ENCODE measurements at places on chromosomes 4 and X.

- no peak for DNase-seq
Observed at GRCh38 chrX:135931644-135932487, 38.4 kb downstream of the SAGE1 start.

GRCh38 chr4:109816082-109816442 lies 500 bp downstream of the GAR1 start:
- DNase-seq = peak; percentile 6

DNA sequence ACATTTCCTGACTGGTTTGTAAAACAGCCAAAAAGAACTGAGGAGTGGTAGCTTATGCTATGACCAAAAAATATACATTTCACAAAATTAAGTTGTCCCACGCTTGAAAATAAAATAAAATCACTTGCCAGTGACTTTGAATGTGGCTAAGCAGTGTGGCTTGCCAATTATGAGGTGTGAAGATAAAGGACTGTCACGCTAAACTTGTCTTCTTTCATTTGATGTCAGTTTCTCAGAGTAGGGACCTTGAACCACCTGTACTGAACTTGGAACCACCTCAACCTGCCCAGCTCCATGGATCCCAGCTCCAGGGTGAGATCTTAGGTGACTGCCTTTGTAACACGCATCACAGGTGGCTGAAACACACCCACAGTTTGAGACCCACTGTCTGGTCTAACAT lies 113.7 kb upstream of the TBL1X start:
- DNase-seq = no peak

DNA sequence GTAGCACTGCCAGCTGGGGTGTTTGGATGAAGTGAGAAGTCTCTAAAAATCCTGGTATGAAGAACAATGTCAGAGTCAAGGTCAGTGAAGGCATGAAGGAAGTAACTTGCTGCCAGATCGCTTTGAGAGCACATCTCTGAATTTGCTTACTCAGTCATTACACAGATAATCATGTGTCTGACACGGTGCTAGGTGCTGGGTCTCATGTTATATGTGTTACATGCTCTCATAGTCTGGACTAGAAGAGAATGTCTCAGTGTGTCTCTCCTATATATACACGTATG lies 337.9 kb downstream of the ARHGAP10 start:
- DNase-seq = no peak

- no peak for DNase-seq
Observed at GRCh38 chr4:142701017-142701416, 145.1 kb downstream of the INPP4B start.

DNA sequence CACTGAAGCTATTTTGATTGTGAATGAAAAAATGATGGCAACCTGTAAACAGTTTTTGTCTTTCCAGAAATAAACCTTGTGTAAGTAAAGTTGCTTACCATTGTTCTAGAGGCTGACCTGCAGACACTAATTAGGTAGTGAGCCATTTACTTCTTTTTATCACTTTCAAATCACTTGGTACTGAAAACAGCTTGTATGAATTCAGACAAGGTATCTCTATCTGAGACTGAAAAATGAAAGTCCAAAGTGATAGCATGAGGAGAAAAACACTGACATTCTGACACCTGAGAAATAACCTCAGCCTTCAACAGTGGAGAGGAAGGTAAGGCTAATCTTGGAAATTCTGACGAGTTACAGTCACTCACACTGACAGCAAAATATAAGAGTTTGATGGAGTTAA lies 238.8 kb downstream of the GPC3 start:
- DNase-seq = no peak

GRCh38 chrX:154484255-154485149 lies 1.9 kb downstream of the UBL4A start:
- no peak for DNase-seq

GRCh38 chrX:17414027-17414658 lies 39.1 kb downstream of the NHS start:
- DNase-seq = no peak

GRCh38 chr4:118035309-118035708 lies 1.0 kb downstream of the NDST3 start:
- no peak for DNase-seq
